ENCODE measurements at places on chromosomes 3 and 15. TPM values are rescaled to one million over a fixed set of nuclear protein-coding genes. Genes with fewer than 3 reads are reported as not detected.

KLF15 gene
- 3.3 TPM for polyA plus RNA-seq

NR2C2 gene
- polyA plus RNA-seq, result 11.4 TPM

PGBD4 gene
- polyA plus RNA-seq, result 0.61 TPM

SMCO1 gene
- not detected for polyA plus RNA-seq

DAZL gene
- 2.5 TPM for polyA plus RNA-seq

SLC9A9 gene
- polyA plus RNA-seq, result 0.66 TPM

Measured in GM23338 (cell line).